ENCODE measurements at places on chromosomes 13 and 19. TPM values are rescaled to one million over a fixed set of nuclear protein-coding genes. Genes with fewer than 3 reads are reported as not detected.

Gene CPAMD8
- total RNA-seq: 0.09 TPM

Gene SLC1A6
- total RNA-seq: not detected

Gene LRG1
- 0.06 TPM for total RNA-seq

Gene ZNF540
- not detected for total RNA-seq

Gene F7
- 0.07 TPM for total RNA-seq

Gene EID2B
- total RNA-seq: 9.5 TPM

Gene HIF3A
- total RNA-seq: 0.06 TPM

Gene FXYD7
- 0.17 TPM for total RNA-seq

Gene CYP2B6
- total RNA-seq: not detected

Gene TEX26
- total RNA-seq: not detected

Gene PARP4
- 48.6 TPM for total RNA-seq

Gene PRR22
- total RNA-seq: 1.3 TPM

All from A549 treated with Hydrocortisone at 1 μM for 4 hours (cell line).